ENCODE measurements at places on chromosomes 1 and 21. TPM values are rescaled to one million over a fixed set of nuclear protein-coding genes. Genes with fewer than 3 reads are reported as not detected.

DNA sequence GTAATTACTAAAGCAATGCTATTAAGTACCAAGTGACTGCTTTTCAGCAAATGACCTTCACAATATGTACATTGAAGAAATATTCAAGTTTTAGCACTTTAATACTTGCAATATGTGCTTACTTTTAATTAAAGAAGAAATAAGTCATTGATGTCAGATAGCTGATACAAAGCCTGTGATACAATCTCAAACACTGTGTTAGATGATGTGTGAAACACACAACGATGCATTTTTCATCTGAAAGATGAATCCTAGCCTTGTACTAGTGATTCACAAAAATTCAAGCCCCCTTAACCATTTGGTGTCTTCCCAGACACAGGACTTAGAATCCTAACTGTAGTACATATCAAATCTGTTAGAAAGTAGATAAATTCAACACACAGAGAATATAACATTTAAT lies 724.1 kb upstream of the ADAMTS5 start:
- DNase-seq: no peak

DNA sequence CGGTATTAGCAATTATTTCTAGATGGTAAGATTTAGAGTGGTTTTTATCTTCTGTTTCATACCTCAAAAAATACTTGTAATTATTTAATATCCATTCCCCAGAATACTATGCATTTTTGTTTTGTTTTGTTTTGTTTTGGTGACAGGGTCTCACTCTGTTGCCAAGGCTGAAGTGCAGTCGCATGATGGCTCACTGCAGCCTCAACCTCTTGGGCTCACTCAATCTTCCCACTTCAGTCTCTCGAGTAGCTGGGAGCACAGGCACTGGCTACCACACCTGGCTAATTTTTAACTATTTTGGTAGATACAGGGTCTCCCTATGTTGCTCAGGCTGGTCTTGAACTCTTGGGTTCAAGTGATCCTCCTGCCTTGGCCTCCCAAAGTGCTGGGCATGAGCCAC lies 252.7 kb downstream of the AKT3 start:
- no peak for DNase-seq

DNA sequence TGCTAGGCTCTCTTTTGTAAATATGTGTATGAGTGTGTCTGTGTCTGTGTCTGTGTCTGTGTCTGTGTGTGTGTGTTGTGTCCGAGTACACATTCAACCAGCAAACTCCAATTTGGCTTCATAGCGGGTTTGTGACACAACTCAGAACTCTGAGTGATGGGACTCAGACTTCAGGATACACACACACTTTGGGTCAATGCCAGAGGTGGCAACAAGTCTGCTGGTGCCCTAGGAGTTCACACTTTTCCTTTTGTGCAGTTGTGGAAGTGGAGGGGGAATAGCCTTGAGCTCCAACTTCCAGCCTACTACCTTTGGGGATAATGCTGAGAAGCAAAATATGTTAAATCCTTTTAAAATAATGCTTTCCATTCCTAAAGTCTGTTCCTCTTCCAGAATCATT lies 16.6 kb upstream of the TBX15 start:
- no peak for DNase-seq

DNA sequence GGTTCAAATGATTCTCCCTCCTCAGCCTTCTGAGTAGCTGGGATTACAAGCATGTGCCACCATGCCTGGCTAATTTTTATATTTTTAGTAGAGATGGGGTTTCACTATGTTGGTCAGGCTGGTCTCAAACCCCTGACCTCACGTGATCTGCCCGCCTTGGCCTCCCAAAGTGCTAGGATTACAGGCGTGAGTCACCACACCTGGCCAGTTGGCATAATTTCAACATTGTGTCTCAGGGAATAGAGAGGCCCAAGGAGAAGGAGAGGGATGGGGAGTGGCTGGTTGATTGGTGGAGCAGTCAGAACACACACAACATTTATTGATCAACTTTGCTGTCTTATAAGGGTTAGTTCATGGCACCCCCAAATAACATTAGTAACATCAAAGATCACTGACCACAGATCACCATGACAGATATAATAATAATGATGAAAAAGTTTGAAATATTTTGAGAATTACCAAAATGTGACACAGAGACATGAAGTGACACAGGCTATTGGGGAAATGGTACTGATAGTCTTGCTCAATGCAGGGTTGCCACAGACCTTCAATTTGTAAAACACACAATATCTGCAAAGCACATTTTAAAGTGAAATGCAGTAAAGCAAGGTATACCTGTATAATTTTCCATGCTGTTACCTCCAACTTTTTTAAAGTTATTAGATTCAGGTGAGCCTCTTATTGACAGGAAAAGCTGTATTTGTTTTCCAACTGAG lies 15.8 kb upstream of the CYB5R1 start:
- no peak for DNase-seq

DNA sequence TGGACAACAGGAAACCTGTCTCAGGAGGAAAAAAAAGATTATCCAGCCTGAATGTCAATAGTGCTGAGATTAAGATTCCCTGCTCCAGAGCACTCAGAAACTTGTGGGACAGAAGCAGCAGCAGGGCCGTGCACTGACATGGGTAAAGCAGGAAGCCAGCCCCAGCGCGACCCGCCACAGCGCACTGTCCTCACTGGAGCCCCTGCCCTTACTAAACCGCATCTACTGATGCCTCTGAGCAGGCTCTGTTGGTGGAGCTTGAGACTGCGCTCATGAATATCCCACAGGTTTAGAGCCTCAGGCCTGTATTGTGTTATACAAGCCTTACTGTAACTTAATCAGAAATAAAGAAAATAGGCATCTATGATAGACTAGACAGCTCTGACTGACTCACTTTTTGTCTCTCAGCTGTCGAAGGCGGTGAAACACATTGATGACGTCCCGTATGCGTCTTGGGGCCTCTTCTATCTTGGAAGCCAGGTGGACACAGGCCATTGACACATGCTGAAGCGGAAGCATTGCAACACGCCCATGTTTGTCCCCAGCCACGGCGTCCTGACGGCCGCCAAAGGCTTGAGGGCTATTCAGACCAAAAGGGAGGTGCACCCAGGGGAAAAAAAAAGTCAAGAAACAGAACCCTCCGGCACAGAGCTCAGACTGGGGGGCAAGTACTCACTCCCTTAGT lies 1.2 kb downstream of the CCNL2 start:
- DNase-seq: no peak

GRCh38 chr1:67801903-67802302 lies 31.4 kb downstream of the GNG12 start:
- no peak for DNase-seq

- no peak for DNase-seq
Measured at GRCh38 chr1:117013309-117013858, 11.8 kb downstream of the CD101 start.

DNA sequence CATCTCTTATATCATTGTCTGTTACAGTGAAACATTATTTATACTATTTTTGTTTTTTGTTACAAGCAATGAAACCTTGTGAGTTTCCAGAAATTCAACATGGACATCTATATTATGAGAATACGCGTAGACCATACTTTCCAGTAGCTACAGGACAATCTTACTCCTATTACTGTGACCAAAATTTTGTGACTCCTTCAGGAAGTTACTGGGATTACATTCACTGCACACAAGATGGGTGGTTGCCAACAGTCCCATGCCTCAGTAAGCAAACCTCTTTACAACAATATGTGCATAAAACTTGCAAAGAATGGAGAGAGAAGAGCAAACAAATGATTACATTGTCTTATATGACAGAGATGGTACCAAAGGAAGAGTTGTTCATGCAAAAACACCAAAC lies 22.4 kb downstream of the CFHR4 start:
- DNase-seq: no peak

DNA sequence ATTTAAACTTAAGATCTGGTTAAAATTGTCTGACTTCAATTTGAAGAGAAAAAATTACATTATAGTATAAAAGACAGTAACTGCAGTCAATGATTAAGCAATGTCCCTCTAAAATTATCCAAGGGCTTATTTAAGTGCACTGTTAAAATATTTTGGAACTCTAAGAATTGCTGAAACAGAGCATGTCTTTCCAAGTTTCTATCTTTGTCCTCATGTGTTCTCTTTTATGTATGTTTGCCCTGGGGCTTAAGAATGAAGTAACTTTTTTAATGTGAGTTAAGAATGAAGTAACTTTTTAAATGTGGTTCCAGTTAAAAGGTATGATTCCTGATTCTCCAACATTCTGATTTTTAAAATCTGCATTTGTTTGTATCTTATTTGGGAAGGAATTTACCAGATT lies 69.0 kb upstream of the MARK1 start:
- DNase-seq: no peak

DNA sequence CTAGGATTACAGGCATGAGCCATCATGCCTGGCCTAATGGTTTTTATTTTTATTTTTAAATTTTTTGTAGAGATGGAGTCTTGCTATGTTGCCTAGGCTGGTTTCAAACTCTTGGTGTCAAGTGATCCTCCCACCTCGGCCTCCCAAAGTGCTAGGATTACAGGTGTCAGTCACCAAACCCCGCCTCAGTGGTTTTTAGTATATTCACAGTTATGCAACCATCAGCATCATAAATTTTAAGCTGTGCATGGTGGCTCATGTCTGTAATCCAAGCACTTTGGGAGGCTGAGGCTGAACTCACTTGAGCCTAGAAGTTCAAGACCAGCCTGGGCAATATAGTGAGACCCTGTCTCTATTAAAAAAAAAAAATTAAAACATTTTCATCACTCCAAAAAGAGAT lies 28.6 kb downstream of the PIK3CD start:
- DNase-seq: no peak

GRCh38 chr21:15531986-15532385 lies 197.8 kb upstream of the USP25 start:
- DNase-seq: no peak

DNA sequence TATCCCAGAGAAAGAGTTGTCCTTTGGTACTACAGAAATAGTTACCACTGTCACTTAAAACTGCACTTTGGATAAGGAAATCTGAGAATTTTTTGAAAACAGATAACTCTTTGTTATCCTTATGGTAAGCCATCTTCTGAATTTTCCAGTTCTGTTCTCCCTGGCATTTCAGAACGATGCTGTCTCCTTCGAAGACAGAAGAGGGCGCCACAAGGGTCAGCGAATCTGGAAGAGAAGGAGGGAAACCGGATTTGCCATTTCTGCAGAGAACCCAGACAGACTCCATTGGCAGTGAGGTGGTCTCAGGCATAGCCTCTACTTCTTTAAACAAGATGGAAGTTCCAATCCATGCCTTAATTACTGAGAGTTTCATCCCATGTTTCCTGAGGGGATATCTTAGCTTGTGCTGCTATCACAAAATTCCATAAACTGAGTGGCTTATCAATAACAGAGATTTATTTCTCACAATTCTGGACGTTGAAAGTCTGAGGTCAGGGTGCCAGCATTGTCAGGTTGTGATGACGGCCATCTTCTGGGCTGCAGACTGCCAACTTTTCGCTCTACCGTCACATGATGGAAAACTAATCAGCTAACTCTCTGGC lies 6.4 kb downstream of the FCRL2 start:
- DNase-seq: no peak

DNA sequence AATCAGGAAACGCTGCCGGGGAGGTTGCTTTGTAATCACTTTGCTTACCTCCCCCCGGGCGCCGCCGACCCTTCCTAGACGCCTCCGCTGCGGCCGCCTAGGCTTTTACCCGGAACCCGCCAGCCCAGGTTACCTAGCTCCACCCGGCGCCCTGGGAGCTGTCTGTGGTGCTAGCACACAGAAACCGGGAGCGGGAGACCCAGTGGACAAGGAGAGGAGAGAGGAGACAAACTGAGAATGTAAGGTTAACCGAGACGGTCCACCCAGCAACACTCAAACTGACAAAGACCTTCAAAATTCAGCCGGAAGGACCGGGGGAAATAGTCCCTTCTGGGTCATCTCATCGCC lies 9.8 kb downstream of the BARHL2 start:
- no peak for DNase-seq

DNA sequence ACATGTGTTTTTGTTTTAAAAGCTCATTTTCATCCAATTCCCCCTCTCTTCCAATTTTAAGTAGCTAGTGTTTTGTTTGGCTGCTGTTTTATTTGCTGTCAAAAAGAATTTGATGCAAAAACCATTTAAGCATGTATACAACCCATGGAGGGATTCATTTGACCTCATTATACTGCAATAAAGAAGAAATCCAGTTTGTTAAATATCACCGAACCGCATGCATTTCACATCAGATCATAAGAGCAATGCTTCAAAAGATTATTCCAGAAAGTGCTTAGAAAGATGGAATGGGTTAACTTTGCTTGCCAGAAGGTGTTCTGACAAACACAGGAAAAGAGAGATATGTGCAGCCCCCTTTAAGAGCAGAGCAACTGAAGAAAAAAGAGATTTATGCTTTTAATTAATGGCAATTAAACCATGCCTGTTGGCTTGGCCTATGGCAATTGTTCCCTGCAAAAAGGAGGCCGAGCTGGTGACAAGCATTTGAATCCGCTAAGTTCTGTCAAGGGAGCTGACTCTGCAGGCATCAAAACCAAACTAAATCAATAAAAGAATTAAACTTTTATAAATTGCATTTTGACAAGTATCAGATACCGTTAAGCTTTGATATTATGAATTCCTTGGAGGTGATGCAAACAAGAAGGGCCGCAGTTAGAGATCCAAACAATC lies 14.4 kb upstream of the BARHL2 start:
- DNase-seq: no peak

GRCh38 chr1:99644279-99645004 lies 1.5 kb upstream of the PALMD start:
- no peak for DNase-seq

GRCh38 chr1:10063878-10064277 lies 31.1 kb downstream of the UBE4B start:
- no peak for DNase-seq

DNA sequence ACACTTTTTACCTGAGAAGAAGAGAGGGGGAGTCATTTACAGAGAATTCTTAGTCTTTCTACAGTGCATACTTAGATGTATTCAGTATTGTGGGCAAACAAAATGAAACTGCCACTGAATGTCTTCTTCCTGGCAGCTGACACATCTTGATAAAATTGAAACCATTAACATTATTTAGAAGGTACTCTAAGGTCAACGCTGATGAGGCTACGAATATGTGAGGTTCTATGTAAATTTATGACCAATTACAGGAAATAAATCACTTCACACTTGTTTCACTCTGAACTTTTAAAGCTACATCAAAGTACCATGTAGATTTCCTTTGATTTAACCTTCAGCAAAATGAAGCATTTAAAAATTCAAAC lies 51.3 kb upstream of the GFI1 start:
- DNase-seq: no peak

DNA sequence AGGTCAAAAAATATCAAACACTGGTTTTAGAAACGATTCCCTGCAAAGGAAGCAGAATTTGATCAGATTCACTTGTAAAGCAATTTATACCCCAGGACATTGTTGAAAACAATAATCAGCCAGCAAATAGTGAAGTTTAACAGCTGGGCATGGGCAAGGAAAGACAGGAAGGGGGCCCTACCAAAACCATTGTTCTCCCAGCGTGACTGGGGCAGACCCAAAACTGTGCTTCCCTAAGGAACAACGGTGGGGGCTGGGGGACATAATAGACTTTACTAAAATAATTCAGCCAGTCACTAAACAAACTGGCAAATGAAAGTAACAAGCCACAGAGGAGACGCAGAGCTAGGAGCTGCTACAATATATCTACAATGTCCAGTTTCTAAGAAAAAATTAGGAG lies 100.2 kb downstream of the AHCTF1 start:
- DNase-seq: no peak

The SERTAD4 gene
- total RNA-seq: not detected

The INAVA gene
- total RNA-seq: 0.15 TPM

The CYP4A22 gene
- total RNA-seq: not detected

The TIE1 gene
- total RNA-seq: 0.55 TPM

The FAM72D gene
- total RNA-seq: 20.0 TPM

The ZNF593OS gene
- not detected for total RNA-seq

The ATP5PO gene
- total RNA-seq: 186 TPM

The FMO5 gene
- 0.66 TPM for total RNA-seq

The KRTAP7-1 gene
- total RNA-seq: not detected

The GORAB gene
- total RNA-seq: 10.5 TPM

The PDC gene
- not detected for total RNA-seq
